Fibroblast of skin of right quadriceps (primary cell): ENCODE measurements at places on chromosomes 13 and 19.

DNA sequence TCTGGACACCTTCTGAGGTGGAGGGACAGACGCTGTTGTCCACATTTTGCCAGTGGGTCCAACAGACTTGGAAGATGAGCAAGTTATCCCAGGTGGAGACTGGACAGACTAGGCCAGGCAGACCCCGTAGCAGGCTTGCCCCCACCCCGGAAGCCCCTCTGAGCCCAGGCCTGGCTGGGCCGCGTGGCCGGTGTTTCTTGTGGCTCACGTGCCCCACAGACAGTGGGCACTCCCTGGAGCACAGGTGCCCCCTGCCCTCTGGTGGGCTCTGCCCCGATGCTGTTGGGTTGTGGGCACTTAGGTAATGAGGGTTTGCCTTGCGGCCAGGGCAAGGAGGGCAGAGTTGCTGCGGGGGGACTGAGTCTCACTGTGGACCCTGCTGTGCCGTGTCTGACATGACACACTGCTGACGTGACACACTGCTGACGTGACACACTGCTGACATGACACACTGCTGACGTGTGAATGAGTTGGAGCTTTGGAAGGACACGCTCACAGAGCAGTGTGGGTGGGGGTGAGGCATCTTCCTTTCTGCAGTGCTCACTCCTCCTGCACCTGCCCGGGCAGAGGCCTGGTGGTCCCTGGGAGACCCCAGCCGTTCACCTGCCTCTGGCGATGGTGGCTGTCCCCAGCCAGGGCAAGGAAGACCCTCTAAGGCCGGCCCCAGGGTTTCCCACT, 25.1 kb downstream of the DOT1L start:
- DNase-seq = peak; percentile 37

- no peak for DNase-seq
Measured at GRCh38 chr19:54952591-54953344, 5.4 kb upstream of the NLRP7 start.

GRCh38 chr19:10321874-10322835, 6.3 kb upstream of the FDX2 start:
- DNase-seq = no peak

- DNase-seq = no peak
Measured at GRCh38 chr19:54694648-54695047, 29.6 kb upstream of the KIR3DL3 start.

DNA sequence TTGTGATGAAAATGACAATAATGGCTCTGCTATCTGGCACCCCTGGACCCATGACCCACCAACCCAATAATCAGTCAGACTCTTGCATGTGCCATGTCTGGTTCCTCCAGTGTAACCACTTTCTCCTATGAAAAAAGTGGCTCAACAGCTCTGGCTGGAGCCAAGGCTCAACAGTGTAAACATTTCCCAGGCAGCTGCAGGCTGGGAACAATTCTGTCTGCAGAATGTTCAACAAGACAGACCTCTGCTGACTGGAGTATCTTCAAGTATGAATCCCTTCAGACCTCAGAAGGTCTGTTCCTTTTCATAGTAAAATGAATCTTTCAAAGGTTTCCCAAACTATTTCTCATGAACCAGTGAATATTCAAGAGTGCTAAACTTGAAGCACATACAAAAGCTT, 410.1 kb upstream of the HTR2A start:
- no peak for DNase-seq

DNA sequence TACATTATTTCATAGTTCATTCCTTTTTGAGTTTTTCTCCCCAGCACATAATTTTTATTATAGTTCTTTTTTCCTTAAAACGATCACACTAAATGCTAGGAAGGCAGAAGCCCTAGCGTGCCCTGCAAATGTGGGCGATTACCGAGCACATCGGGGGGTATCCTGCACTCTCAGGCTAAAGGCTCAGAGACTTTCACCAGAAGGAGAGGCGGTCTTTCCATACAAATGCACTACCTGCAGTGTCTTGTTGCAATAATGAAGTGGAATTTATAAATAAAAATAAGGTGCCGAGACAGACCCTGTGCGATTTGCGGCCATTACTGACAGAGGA, 29.3 kb upstream of the SPACA7 start:
- no peak for DNase-seq

DNA sequence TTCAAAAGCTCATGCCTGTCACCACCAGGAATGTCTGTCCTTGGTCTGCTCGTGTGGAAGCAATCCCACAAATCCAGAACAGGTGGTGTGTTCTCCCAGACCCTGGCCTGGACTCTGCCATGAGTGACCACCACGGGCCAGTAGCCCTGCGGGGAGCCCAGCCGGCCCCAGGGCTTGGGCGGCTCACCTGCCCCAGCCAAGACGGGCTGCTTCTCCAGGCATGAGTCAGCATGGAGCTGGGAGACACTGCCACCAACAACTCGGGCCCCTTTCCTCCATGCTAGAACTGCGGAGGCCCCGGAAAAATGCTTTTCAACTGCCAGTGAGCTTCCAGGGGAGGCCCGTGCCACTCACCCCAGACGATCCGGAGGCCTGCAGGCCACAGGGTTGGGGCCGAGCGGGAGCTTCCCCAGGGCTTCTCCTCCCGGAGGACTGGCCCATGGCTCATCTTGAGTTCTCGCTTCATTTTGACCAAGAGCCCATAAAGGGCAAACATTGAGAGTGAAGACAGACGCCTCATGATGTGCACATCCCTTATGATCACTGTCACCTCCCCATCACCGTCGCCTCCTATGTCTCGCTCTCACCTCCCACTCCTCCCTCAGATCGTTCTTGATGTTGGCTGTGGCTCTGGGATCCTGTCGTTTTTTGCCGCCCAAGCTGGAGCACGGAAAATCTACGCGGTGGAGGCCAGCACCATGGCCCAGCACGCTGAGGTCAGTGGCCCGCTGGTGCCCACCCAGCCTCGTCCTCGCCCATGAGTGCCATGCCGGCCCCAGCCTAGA, 16.7 kb downstream of the YIPF2 start:
- DNase-seq = no peak

DNA sequence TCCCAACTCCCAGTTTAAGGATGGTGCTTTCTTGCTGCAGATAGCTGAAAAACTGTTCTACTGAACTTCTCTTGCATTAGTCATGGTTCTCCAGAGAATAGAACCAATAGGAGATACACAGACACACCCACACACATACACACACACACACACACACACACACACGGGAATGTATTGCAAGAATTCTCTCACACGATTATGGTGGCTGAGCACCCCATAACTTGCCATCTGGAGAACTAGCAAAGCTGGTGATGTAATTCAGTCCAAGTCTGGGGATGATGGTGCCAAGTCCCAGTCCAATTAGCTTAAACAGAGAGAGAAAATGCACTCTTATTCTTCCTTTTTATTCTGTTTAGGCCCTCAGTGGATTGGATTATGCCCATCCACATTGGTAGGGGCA, 643.9 kb downstream of the DIAPH3 start:
- peak; percentile 3 for DNase-seq
